ENCODE measurements at places on chromosomes 1 and 21. TPM values are rescaled to one million over a fixed set of nuclear protein-coding genes. Genes with fewer than 3 reads are reported as not detected.

CGN gene
- not detected for total RNA-seq

MPL gene
- not detected for total RNA-seq

PRAMEF6 gene
- total RNA-seq, result not detected

MYOG gene
- not detected for total RNA-seq

LIPI gene
- total RNA-seq, result not detected

IFI44 gene
- total RNA-seq, result 24.5 TPM

DLGAP3 gene
- total RNA-seq, result not detected

KDF1 gene
- under 0.01 TPM for total RNA-seq

All from hair follicle dermal papilla cell (primary cell).